ENCODE measurements at places on chromosomes 12 and 14.

DNA sequence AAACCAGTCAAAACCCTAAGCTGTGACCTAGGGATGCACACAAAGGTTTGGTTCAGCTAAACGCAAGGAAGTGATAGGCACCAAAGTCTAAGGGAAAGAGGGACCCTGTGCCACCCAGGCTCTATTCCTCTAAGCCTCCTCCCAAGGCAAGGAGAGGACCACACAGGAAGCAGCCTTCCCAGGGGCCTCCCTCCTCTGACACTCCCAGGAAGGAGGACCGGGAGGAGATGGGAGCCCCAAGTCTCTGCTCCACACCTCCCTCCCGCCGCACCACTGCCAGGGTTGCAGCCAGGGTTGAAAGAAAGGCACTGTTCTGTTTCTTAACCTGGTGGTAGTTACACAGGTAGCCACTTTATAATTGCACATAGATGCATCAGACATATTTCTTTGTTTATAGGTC lies 21.9 kb downstream of the TCHP start:
- no peak for DNase-seq

DNA sequence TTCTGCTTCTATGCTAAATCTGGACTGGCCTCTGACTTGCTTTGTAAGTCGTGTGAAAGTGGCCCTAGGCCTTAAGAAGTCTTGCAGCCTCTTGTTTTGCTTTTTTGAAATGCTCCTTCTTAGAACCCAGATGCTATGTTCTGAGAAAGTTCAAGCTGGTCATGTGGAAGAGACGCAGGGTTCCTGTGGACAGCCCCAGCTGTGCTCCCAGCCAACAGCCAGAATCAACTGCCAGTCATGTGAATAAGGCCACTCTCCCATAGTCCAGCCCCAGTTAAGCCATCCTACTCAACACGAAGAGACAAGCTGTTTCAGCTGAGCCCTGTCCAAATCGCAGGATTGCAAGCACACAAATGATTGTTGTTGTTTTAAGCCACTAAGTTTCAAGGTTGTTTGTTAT lies 37.3 kb upstream of the TBPL2 start:
- DNase-seq: no peak

GRCh38 chr14:93305725-93306418 lies 27.0 kb downstream of the BTBD7 start:
- DNase-seq: no peak

GRCh38 chr14:21205678-21206581 lies 50.1 kb upstream of the OR5AU1 start:
- DNase-seq: no peak

DNA sequence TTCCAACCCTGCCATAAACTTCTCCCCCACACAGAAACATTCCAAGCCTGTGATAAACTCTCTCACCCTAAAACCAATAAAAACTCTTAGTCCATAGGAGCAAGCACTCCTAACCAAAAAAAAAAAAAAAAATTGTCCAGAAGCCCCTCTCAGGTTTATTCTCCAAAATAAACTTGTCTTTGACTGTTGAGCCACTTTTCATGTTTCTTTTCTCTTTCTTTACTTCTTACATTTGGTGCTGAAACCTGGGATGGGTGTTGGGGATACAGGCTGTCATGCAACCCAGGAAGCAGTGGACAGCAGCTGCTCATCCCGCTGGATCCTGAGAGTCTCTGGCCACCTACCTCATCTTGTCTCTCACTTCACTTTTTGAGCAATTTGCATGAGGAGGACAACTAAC lies 2.0 kb upstream of the ADAM20 start:
- no peak for DNase-seq

DNA sequence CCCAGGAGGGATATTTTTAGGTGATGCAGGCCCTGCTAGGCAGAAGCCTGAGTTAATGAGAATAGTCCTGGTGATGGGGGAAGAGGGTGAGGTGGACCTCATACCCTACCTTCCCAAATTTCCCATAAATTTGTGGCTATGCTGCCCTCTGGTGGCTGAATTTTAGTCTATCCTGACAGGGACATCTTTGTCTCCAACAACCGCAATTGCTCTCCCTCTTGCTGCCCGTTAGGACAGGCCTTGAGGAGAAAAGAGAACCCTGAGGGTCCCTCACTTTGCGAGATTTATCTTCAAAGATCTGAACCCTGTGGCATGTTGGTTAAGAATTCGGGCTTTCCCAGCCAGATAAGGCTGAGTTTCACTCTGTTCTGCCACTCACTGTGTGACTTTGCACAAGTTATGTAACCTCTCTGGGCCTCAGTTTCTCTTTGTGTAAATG lies 9.8 kb upstream of the ZNF385A start:
- no peak for DNase-seq

DNA sequence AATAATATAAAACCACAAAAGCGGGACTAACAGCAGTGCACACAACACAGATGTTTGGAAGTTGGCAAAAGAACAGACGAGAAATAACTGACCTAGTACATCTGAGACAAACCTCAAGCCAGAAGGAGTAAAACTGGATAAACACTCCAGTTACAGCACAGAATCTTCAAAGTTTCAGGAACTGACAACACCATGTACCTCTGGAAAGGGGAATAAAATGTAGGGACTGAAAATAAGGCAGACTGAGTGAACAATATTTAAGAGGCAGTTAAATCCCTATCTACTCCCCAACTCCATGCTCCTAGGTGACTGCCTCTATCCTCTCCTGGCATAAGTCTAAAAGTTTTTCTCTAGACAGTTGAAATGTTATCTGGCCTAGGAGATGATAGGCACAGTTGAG lies 57.9 kb downstream of the ZFYVE21 start:
- no peak for DNase-seq

DNA sequence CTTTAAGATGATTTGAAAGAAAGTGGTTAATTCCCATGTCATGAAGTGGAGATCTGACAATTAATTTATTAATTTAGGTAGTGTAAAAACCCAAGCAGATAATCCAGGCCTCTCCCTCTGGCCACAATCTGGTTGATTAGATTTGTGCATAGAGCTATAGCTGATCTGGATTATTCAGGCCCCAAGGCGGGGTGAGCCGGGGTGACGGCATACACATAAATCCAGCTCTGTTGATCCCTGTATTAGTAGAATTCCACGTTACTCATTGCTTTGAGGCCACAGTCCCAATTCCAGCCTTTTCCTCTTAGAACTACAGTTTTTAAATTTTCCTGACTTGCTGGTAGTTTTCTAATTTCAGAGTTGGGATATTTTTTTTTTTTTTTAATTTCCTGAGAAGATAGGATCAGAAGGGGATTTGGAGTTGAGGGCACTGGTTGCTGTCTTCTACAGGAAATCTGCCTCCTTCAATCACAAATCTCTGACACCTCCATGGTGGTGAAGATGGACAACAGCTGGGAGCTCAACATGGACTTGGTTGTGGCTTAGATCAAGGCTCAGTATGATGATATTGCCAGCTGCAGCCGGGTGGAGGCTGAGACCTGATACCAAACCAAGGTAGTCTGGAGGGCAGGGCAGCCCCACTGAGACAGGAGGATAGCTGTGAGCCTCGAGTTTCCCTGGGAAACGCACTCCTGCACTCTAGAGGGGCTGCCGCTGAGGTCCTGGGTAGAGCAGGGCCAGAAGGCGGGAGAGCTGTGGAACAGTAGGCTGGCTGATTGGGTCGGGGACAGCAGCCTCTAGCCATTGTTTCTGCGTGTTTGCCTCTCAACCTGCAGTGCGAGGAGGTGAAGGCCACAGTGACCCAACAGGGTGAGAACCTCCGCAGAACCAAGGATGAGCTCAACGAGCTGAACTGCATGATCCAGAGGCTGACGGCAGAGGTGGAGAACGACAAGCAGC lies 19.4 kb downstream of the KRT85 start:
- no peak for DNase-seq

- DNase-seq: no peak
Measured at GRCh38 chr12:124564232-124564958, 3.0 kb downstream of the NCOR2 start.

DNA sequence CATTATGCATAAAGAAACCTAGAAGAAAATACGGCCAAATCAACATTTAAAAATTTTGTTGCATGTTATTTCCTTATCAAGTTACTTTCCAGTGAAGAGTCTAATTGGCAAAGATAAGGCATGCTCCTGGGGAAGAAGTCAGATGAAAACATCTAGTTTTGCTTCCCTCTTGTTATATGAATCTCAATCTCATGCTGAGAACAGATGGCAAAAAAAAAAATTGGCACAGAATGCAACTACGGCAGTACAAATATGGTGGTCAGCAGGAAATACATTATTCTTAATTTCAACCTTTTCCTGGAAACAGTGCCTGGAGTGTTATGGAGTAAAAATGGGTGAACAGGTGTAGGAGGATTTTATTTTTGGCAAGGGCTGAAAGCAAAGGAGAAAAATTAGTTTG lies 32.8 kb downstream of the HECTD4 start:
- no peak for DNase-seq

GRCh38 chr12:9342614-9343353 lies 134.6 kb upstream of the PZP start:
- no peak for DNase-seq

DNA sequence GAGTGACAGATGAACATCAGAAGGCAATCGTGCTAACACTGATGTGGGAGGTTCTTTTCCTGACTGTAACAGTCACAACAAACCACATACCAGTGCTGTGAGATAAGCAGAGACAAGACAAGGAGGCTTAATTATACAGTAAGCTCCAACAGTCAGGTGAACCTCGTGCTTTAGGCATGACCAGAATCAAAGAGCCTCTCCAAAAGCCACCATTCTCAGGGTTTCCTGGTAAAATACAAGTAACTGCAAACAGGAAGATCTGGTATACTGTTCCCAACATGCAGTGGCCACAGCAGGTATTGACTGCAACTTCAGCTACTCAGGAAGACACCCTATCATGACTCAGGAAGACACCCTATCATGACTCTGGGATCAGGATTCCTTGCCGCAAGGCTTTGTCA lies 47.3 kb upstream of the GTF2A1 start:
- DNase-seq: no peak

DNA sequence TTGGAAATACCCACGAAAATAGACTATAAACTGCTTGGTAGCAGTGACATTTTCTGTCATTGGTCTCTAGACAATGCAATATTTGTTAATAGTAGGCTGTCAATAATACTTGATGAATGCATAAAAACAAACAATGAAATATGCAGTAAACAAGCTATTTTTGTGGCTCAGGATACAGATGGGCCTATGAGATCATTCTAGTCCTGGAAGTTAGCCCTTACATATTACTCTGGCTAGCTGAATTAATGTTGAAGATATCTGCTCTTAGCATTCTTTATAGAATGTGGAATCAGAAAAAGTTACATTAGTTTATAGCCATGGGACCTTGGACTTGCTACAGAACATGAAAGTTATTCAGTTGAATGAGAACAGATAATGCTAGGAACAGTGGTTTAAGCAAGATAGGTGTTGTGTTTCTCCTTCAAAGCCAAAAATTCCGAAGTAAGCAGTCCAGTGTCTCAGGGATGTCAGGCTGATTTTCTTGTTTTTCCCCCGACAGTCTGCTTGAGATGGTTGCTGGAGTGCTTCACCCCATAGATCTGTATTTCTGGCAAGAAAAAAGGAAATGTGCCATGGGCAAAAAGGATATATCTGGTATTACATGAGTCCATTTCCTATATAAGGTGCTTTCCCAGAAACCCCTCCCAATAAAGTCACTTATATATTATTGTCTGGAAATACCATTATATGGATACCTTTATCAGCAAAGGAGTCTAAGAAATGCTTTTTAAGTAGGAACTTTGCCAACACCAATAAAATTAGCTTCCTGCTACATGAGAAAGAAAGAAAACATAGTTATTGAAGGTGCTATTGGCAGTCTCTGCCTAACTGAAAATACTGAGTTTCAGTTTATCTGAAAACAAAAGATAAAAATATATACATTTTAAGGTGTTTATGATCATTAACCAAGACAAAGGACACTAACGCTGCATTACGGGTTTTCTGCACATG lies 619.4 kb upstream of the ATP2B1 start:
- DNase-seq: no peak

DNA sequence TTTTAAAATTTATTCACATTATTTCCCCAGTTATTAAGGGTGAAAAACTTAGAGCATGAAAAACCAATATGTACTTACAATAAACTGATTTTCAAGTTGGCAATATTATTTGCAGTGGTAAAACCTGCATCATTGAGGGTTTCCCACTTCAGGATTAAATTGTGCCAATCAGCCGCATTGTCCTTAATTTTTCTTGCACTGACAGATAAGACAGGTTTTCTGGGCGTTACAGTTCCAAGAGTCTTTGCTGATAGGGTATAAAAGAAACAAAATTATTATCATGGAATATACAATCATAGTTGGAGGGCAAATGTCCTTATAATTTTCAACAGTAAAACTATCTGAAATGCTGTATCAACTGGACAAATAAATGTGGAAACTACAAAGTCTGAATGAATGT lies 3.3 kb downstream of the CINP start:
- no peak for DNase-seq

DNA sequence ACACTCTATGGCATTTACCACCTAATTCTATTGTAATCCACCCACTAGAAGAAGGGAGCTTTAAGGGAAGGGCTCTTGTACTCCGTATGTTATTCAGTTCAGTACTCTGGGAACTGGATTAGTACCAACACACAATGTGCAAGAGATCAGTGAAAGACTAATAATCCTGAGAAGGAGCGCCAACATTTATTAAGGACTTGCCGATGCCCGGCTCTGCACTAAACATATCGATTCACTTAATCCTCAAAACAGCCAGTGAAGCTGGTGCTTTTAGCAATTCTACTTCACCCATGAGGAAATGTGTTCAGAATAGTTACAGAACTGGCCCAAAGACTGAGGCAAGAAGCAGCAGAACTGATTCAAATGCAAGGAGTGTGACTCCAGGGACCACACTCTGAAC lies 80.9 kb downstream of the RPS6KA5 start:
- DNase-seq: no peak

DNA sequence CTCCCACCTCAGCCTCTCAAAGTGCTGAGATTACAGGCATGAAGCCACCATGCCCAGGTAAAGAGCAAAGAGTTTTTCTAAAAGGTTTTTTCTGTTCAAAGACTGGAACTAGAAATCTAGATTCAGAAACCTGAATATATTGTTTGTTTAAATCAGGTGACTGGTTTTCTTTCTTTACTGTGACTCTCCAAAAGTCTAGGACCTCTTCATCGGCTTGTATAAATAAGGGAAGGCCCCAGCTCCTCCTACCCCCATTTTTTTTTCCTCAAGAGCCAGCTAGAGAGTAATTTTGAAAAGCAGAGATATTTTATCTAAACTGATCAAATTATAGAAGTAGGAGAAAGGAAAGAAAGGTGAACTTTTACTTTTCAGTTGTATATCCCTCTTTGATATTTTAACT lies 48.0 kb downstream of the TMEM116 start:
- no peak for DNase-seq

GRCh38 chr12:106919910-106920544 lies 35.7 kb upstream of the TMEM263 start:
- no peak for DNase-seq

DNA sequence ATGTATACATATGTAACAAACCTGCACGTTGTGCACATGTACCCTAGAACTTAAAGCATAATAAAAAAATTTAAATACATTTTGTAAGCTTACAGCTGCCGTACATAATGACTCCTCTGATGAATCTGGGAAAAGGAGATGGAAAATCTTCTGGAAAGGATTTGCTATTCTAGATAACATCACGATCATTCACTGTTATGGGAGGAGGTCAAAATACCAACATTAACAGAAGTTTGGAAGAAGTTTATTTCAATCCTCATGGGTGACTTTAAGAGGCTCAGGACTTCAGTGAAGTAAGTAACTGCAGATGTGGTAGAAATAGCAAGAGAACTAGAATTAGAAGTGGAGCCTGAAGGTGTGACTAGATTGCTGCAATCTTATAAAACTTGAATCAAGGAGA lies 172.2 kb downstream of the SLC16A7 start:
- no peak for DNase-seq

GRCh38 chr14:85731186-85731585 lies 201.2 kb downstream of the FLRT2 start:
- DNase-seq: no peak

- no peak for DNase-seq
Measured at GRCh38 chr12:114448618-114448933, 42.6 kb upstream of the TBX5 start.

All from stimulated activated CD8-positive, alpha-beta memory T cell treated with anti-CD3 and anti-CD28 coated beads, Interleukin-7, amount 100 ng/mL, for 1 hour (primary cell).